ENCODE measurements at places on chromosomes 1 and 21.

DNA sequence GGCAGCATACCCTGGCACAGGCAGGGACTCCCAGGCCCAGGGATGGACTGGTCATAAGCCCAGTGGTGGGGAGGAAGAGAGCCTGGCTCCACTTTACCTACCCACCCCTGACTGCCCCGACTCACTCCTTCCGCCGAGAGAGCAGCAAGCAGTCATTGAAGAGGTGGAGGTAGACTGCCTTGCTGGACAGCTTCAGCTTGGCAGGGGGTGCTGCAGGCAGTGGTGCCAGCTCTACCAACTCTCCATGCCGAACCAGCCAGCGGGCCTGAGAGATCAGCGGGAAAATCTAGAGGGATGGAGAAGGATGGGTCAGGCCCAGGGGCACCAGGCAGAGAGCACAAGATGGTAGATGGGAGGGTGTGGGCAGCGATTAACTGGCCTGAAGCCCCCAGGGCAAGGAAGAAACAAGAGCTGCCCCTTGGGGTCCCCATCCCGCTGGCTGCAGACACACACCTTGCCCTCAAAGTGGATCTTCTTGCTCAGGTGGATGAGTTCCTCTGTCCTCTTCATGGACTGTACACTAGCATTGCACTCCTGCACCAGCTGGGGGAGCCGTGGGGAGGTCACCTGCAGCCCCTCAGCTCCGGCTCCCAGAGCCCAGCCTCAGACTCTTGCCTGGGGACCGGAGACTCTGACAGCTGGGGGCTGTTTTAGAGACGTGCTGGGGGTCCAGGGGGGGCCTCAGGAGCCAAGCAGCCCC lies 7.7 kb downstream of the ARHGEF19 start:
- DNase-seq, result no peak

DNA sequence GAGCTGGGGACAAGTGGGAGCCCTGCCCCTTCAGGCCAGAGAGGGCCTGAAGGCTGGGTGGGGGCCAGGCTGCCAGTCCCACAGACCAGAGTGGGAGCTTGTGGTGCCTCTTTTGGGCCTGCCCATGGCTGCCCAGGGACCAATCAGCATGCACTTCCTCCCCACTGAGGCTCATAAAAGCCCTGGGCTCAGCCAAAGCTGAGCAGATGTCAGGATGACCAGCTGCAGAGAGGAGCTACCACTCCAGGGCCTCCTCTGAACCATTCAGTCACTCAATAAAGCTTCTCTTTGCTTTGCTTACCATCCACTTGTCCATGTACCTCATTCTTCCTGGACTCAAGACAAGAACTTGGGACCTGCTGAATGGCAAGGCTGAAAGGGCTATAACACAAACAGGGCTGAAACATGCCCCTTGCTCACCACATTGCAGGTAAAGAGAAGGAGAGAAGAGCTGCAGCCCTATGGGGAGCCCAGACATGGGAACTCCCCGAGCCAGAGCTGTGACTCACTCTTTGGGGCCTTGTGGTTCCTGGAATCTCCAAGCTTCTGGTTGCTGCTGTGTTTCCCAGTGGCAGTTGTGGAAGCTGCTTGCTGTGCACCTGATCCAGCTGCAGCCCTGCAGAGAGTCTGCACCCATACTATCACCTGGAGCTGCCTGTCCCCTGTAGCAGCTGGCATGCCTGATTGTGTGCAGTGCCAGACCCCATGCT lies 82.0 kb downstream of the OLFML3 start:
- DNase-seq, result no peak

GRCh38 chr1:25109531-25109951 lies 122.8 kb downstream of the SYF2 start:
- DNase-seq, result no peak

DNA sequence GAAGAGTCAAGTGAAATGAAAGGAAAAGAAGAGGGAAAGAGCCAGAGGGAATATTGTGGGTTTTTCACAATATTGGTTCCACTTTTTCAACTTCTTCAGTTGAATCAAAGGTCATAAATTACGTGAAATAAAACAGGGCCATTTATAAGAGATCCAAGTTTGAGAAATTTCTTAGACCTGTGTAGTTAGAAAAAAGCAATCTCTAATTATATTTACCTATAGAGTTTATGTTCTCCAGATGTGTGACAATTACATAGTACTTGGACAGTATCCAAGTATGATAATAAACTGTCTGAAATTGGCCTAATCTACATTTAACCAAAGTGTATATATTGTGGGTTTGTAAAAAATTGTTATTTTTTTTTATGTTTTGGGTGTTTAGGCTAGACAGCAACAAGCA lies 14.4 kb downstream of the DR1 start:
- no peak for DNase-seq

- DNase-seq, result no peak
These were observed 11.6 kb downstream of the ADAM30 start for GRCh38 chr1:119884711-119885110.

- no peak for DNase-seq
These were observed at the start of gene NMNAT2 for GRCh38 chr1:183417772-183418491. Gene NMNAT2 (minus strand): TSS chr1:183418380. CDS start chr1:183418267, 113 bp downstream.

DNA sequence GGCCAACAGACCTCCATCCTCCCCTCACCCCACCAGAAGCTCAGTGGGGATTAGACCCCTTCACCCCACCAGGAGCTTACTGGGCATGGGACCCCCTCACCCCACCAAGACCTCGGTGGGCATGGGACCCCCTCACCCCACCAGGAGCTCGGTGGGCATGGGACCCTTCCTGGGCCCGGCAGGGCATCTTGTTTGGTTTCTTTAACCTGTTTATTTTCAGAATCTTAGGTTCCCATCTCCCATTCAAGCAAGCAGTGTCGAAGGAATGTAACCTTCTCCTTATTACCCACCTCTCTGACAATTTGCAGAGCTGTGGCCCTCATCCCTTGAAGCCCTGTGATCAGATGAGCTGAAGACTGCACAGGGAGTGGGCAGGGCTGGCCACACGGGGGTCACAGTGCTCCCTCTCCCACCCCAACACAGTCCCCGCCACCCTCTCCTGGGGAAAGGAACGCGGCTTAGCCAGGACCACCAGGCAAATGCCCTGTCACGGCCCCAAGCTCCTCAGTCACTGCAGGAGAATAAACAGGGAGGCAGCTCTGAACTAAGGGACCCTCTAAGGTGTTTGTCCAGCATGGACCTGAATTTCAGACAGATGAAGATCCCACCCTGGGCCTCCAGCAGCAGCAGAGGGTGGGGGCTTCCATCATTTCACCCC lies 330.0 kb downstream of the NPHP4 start:
- no peak for DNase-seq

Data from prostate gland (tissue), 2 donors.